ENCODE measurements at places on chromosomes 3 and 15. TPM values are rescaled to one million over a fixed set of nuclear protein-coding genes. Genes with fewer than 3 reads are reported as not detected.
A peak's percentile ranks its signal among the peaks of the same experiment; 100 is the strongest.

DNA sequence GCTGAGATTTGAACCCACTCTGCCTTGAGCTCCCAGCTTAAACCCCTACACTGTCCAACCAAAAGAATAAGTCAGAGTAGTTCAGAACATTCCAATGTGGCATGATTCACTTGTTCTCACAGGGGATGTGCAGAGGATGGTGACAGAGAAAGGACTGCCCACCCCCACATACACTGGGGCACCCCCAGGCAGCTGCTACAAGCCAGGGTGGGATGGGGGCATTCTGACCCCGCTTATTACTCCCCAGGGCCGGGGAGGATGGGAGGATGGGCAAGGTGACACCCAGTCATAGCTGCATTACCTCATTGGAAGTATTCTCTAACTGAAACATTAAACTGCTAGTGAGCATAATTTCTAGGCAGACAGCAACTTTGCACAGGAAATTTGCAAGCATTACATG, 126.0 kb upstream of the PRR20G start:
- DNase-seq = no peak

DNA sequence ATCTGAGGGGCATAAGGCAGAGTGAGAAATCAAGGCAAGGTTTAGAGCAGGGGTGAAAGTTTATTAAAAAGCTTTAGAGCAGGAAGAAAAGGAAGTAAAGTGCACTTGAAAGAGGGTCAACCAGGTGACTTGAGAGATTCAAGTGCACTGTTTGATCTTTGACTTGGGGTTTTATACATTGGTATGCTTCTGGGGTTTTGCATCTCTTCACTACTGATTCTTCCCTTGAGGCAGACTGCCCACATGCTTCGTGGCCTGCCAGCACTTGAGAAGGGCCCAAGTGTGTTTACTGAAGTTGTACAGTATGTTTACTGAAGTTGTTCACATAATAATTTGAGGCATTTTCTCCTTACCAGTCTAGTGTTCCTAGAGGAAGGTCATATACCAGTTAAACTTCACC, 367.0 kb upstream of the UBE2E2 start:
- DNase-seq = no peak

GRCh38 chr3:122169911-122170310, 13.6 kb upstream of the CASR start:
- no peak for DNase-seq

DNA sequence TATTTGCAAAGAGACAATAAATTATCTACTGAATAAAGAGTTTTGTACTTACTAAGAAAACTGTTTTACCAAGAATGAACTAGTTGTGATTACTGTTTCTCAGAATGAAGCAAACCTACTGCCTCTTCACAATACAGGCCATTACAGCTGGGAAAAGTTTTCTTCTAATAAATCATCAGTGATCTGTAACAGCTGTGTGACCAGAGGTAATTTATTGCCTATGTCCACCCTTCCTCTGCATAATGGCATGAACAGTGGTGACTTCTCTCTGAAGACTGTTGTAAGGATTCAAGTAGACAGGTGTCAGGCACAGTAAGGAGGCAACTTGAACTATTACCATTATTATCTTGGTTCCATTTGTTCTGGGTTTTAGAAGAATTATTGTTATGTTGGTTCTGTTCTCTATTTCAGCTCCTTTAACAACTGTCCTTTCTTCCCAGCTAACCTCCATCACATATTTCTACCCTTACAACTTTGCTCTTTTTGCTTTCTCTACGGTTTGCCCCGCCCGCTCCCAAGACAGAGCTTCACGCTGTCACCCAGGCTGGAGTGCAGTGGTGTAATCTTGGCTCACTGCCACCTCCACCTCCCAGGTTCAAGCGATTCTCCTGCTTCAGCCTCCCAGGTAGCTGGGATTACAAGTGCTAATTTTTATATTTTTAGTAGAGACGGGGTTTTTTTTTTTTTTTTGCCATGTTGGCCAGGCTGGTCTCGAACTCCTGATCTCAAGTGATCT, 51.5 kb downstream of the PRKAR2A start:
- DNase-seq = no peak

GRCh38 chr3:123723522-123724168, 138.8 kb upstream of the HACD2 start:
- peak; percentile 84 for DNase-seq

The IGF1R gene
- total RNA-seq = 13.5 TPM

The STAC gene
- total RNA-seq = 0.40 TPM

Data from lung microvascular endothelial cell (primary cell).